ENCODE measurements at places on chromosomes 2 and 18.

DNA sequence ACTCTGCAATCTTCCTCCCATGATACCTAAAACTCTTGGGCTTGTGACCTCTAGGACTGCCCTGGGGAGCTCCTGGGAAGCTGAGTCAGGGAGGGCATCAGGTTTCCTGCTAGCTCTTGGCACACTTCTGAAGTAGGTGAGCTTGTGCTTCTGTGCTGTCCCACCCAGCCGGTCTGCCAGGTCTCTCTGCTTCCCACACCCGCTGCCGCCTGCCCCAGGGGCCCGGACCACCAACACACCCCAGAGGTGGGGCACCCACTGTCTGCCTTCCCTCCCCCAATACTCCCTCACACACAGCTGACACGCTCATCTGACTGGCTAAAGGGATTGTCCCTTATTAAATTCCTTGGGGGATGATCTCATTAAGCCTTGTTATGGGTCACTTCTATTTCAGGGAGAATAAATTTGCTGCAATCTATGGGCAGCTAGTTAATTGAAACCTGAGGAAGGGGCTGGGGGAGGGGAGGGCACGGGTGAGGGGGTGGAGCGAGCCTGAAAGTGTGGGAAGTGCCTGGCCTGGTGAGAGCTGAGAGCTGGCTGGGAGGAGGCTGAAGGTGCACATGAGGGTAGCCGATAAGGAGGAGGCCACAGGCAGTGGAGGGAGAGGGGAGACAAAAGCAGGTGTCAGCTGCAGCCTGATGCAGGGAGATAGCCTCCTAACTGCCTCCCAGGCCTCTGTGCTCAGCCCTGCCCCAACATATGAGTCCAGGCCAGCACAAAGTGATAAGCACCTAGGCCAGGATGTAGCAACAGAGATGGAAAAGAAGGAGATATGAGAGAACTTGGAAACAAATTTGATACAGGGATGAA is 48.8 kb downstream of the HAUS1 start:
- peak; percentile 94 for DNase-seq

DNA sequence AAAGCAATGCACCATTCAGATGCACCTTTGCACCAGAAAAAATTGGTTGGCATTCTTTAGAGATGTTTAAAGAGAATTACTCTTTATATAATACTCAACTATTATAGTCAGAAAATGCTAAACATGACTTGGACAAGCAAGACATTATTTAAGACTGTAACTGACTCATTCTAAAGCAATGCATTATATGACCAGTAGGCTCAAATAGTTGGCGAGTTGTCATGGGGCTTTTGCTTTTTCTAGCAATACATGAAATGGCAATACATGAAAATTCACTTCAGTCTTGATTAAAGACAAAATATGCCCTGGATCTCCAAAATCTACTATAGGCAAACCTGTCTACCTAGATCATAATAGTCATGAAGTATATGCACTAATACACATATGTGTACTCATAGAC is 216.9 kb upstream of the VWC2L start:
- no peak for DNase-seq

DNA sequence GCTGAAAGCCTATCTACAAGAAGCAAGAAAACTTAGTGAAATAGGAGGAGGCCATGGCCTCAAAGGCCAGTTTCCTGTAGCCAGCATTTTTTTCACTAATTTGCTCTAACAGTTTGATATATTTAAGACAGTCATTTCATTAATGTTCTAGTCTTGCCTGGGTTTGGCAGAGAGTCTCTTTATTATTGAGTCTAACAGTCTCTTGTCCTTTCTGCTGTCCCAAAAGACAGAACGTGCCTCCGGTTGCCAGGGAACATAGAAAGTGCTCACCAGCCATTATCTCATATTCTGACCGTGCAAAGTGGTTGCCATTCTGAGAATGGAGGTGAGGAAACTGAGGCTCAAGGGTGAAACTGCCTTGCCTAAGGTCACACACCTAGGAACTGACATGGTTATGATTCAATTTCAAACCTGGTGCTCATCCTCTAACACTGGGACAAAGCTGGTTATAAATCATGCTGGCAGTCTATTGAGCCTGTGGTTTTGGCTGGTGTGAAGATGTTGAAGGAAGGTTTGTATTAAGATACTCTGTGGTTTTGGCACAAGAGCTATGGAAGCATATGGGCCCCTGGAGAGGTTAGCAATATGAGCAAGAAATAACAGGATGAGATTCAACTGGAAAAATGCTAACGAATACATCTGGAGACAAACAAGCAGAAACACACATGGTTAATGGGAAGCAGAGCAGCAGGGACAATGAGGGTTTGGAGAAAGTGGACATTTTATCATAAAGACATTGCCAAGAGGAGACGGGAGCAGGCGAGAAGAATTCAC is 903.3 kb upstream of the KLHL29 start:
- no peak for DNase-seq

DNA sequence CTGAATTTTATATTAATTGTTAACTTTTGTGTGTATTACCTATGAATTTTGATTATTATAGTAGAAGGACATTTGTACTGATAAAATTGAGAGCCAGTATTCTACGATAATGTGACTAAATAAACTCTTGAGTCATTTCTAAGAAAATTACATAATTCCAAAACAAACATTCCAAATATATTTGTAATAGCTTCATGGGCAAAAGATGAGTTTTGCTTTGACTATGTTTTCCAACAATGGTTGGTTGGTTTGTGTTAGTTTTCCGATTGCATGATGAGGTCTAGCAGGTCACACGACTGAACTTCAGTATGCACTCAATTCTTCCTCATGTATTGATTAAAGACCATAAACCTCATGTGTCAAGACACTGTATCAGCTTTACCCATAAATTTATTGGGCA is 71.7 kb upstream of the WDR75 start:
- no peak for DNase-seq

DNA sequence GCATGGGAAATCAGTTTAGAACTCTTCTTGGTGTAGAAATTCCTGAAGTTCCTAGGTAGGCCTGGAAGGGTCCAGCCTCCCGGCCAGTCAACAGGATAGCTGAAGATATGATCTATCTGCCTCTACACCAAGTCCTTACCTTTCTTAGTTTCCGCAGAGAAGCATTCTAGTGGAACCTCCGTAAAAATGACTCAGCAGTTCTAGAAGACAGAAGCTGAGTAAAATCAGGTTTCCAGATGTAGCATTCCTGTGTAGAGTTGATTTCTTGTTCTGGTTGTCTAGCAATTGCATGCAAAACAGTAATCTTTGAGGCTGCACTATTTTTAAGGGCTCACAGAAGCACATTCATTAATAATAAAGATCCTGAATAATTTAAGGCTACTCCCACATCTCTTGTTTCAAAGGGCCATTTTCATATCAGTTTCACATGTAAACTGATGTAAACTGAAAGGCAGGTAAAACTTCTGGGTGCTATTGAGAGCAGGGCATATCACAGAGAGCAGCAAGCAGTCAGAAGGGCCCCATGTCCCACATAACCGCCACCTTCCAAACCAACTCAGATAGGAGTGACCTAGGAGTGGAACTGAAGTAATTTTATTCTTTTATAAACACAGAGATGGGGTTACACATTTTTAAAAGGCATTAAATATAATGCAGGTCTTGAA is 3.2 kb upstream of the DYTN start:
- no peak for DNase-seq

GRCh38 chr2:199999166-199999565 is 43.8 kb downstream of the MAIP1 start:
- no peak for DNase-seq

DNA sequence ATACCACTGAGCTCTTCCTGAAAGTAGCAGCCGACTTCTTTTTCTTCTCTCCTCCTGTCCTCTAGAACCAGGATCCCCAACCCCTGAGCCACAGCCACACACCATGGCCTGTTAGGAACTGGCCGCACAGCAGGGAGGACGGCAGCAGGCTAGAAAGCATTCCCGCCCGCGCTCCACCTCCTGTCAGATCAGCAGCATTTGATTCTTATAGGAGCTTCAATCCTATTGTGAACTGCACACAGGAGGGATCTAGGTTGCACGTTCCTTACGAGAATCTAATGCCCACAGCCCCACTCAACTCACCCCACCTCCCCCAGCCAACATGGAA is 179.1 kb upstream of the SH3BP4 start:
- DNase-seq = no peak

DNA sequence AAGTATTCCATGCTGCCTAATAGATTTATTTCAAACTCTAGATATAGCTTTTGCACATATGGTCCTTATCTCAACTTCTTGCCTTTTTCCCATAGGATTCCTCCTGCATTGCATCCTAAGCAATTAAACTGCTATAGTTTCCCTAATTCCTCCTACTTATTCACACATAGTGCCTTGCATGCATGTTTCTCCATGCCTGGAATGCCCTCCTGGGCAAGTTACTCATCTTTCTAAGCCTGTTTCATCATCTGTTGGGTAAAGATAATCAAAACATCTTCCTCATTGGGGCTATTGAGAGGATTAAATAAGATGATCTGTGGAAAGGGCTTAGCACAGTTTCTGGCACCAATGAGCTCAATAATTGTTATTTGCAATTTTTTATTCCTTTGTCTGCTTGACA is 726.5 kb downstream of the SLC4A3 start:
- peak; percentile 37 for DNase-seq

- no peak for DNase-seq
These were observed 80.2 kb downstream of the MREG start for GRCh38 chr2:215933151-215933550.

- peak; percentile 61 for DNase-seq
These were observed 76.2 kb downstream of the CDK15 start for GRCh38 chr2:201882353-201883090.

DNA sequence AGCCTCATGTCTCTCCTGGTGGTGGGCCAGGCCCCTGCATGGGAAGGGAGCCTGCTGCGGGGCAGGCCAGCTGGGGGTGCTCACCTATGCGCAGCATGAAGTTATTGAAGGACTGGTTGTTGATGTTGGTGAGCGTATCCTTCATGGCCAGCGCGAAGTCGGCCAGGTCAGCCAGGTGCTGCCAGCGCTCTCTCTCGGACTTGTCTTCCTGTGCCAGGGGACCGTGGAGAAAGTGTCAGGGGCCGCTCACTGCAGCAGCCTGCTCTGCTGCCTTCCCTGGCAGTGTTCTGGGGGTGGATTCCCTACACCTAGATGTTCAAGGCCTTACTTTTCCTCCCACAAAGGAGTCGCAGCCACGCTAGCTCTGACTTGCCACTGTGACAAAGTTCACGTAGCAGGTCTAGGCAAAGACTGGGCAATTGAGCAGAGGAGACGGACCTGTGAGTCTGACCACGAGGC is 28.2 kb downstream of the CENPO start:
- no peak for DNase-seq

- no peak for DNase-seq
These were observed 10.1 kb downstream of the DPP4 start for GRCh38 chr2:162063899-162064298.

GRCh38 chr2:181395851-181396250 is 61.3 kb upstream of the ITGA4 start:
- DNase-seq = no peak

- DNase-seq = no peak
These were observed 85.7 kb upstream of the FRZB start for GRCh38 chr2:182951948-182952663.

- no peak for DNase-seq
These were observed 107.8 kb upstream of the ZNF521 start for GRCh38 chr18:25459814-25460213.

DNA sequence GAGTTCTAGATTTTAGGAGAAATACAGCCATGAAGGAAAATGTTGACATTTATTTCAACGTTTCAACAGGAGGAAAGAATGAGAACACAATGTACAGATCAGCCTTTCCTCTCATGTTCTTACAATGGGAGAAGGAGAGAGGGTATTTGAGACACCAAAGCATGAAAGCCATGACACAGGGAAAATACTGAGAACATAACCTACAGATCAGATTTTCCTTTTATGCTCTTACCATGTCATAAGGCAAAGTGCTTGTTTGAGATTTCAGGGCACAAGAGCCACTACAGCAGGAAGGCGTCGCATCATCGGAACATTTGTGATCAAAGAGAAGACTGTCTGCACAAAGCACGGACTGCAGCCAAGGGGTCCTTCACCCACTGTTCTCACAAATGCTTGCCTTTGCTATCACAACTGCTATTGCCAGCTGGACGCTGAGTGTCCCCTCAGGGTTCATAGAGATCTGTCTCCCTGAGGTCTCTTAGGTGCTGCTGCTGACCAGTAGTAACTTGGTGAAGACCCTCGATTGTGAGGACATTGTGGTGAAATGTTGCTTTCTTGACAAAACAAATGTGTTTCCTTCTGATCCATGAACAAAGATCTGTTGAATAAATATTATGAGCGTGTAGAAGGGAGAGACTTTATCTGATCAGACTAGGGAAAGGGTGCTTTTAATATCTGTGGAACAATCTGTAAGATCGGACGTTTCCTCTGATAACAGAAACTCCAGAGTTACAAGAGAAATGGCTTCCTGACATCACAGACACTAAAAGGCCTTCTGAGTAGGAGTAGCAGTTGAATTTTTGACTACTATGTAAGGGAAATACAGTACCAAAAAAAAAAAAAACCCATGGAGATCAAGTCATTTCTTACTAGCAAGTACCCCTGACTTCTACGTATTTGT is 6.4 kb upstream of the IL1RL1 start:
- no peak for DNase-seq

DNA sequence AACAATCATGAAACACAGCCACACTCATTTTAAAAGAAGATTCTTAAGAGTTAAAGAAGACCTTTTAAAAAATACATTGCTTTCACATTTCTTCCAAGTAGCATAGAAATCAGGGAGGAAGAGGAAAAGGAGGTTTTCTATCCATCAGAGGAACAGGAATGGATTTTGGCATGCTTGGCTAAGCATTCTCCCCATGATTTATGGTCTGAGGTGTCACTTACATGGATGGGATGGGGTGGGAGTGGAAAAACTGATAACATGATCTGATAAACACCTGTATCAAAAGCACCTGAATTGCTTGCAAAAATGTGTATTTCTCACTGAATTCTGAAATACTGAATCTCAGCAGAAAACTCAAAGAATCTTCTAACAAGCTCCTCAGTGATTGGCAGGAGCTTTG is 265.9 kb downstream of the NRXN1 start:
- no peak for DNase-seq

DNA sequence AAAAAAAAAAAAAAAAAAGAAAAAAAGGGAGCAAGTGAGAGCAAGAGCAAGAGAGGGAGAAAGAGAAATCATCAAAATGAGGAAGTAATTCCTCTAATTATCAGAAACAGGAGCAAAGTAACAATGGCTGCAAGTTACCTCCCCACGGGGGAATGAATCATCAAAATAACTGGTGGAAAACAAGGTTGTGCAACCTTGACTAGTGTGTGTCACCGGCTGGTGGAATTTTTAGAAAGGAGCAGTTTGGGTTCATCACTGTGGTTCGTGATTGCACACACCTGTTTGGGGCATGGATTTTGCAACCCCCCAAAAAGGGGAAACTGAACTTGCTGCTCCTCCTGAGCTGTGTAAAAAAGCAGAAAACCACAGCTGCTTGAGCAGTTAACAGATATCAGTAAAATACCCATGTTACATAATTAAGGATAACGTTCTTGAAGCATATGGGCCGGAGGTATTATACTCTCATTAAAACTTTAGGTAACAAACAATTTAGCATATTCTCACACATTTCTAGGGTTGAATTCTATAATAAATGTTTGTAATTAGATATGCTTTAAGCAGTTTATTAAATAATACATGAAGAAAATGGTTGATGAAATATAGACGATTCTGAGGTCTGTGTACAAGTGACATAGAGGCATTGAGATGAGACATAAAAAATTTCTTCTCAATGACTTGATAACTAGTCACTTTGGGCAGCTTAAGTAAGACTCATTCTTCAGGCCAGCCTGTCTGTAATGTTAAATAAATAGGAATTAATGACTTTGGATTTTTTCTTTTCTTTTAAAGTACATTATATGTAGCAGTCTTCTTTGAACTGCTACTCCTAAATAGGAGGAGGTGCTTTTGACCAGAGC is 184.2 kb upstream of the ZEB2 start:
- no peak for DNase-seq

GRCh38 chr2:12554224-12555011 is 162.3 kb upstream of the TRIB2 start:
- no peak for DNase-seq

Measured in NCI-H82 (cell line).